ENCODE measurements at places on chromosomes 3 and 15. TPM values are rescaled to one million over a fixed set of nuclear protein-coding genes. Genes with fewer than 3 reads are reported as not detected.

GRCh38 chr3:116192464-116192863, 252.8 kb downstream of the LSAMP start:
- H3K4me3 ChIP-seq = no peak overlapping the region
- H3K36me3 ChIP-seq = peaks cover 4% of the 10 kb centered on the region
- H3K27me3 ChIP-seq = peaks cover 2% of the 10 kb centered on the region
- no peak overlapping the region for H3K27ac ChIP-seq

DNA sequence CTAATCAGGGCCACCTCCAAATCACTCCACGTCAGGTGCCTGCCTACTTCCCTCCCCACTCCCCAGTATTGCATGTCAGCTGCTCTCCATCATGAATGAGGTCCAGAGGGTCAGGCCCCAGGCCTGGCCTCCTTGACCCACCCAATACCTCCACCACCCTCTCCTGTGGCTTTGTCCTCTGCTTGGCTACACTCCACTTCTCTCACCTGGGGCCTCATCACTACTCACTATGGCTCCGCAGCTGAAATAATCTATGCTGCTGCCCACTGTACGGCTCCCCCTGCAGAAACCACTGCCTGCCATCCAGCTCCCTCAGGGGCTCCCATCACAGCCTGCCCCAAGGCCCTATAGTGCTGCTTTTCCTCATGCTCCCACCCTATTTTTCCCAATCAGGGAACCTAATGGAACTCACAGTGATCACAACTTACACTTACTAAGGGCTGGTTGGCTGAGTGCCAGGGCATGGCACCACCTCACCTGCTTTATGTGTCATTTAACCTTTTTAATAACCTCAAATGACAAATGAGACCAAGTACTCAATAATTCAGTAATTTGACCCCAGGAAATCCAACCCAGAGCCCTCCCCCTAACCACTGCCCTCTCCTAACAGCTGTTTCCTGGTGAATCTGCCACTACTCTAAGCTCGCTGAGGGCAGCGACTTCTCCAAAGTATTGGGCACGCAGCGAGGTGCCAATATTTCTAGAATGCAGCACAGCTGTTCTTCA, 2.3 kb downstream of the GORASP1 start:
- peak overlapping the region; percentile 66 for H3K27ac ChIP-seq
- H3K27me3 ChIP-seq = peaks cover 4% of the 10 kb centered on the region
- no peaks in the 10 kb centered on the region for H3K36me3 ChIP-seq
- DNase-seq = no peak

DNA sequence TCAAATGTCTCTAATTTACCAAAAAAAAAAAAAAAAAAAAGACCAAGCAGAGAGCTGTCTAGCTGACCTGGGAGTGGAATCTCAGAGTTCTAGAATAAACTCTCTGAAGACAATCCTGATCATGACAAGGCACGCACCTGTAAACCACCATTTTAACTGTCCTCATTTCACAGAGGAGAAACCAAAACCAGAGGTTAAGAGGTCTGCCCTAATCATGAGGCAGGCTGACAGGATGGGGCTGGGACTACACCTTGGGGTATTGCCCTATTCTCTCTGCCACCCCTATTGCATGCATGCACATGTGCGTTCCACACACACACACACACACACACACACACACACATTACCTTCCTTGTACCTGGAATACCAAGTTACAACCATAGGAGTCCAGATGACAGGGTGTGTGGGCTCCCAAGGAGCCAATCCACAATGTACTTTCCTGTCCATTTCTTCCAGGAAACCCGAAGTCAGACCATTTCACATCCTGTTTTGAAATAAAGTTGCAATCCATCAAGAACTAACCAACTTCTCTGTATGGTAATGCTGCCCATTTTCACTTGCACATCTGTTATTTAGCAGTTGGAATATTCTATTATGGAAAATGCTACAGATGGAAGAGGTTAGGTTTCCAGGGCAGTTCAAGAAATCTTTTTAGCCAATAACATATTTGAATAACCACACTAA, 34.6 kb downstream of the HSPBAP1 start:
- H3K4me1 ChIP-seq = no peaks in the 10 kb centered on the region
- H3K4me3 ChIP-seq = no peak overlapping the region
- no peaks in the 10 kb centered on the region for H3K27me3 ChIP-seq
- no peak for DNase-seq
- peaks cover 4% of the 10 kb centered on the region for H3K36me3 ChIP-seq
- no peak overlapping the region for H3K27ac ChIP-seq

DNA sequence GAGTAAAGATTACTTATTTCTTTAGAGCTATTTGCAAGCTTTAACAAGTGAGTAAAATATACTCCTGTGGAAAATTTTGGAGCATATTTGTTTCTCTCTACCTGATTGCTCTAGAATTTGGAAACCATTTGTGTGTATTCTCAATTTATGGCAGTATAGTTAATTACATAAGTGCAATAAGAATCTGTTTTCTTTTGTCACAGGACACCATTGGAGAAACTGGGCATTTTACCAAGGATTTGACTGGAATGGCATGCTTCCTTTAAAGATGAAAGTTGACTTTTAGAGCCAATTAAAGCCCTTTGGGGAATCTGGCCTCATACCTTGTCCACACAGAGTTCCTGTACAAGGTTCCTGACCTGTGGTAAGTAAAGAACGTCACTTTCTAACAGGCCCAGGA, 38.4 kb downstream of the PAQR5 start:
- no peak overlapping the region for H3K27ac ChIP-seq
- no peaks in the 10 kb centered on the region for H3K36me3 ChIP-seq
- DNase-seq = no peak
- no peaks in the 10 kb centered on the region for H3K4me1 ChIP-seq
- H3K4me3 ChIP-seq = no peak overlapping the region
- H3K27me3 ChIP-seq = no peaks in the 10 kb centered on the region

GRCh38 chr3:38154625-38155255, 10.6 kb upstream of the OXSR1 start:
- H3K4me3 ChIP-seq = no peak overlapping the region
- H3K4me1 ChIP-seq = no peaks in the 10 kb centered on the region
- peaks cover 4% of the 10 kb centered on the region for H3K27me3 ChIP-seq
- no peaks in the 10 kb centered on the region for H3K36me3 ChIP-seq
- no peak for DNase-seq

DNA sequence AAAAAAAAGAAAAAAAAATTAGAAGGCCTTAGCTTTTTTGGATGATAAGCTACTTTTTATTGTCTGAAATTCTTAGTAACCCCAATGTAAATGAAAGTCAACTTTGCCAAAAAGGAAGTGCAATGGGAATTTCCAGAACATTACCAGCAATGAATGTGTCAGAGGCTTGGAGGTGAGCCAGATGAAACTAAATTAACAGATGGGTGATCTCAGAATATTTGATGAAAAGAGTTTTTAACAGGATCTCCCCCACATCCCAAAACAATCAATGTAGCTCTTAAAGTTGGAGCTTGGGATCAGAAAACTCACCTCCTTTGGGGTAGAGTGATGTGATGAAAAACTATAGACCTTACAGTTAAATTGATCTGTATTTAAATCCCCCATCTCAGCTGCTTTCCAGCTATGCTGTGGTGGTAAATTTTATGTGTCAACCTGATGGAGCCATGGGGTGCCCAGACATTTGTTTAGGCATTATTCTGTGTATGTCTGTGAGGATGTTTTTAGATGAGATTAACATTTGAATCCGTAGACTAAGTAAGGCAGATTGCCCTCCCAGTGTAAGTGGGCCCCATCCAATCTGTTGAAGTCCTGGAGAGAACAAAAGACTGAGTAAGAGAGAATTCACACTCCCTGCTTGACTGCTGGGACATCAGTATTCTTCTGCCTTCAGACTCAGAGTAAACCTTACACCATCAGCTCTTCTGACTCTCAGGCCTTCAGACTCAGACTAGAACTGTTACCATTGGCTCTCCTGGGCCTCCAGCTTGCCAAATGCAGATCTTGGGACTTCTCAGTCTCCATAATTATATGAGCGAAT, 84.3 kb upstream of the TNFSF10 start:
- DNase-seq = no peak
- peaks cover 4% of the 10 kb centered on the region for H3K36me3 ChIP-seq
- peaks cover 6% of the 10 kb centered on the region for H3K4me1 ChIP-seq
- H3K4me3 ChIP-seq = no peak overlapping the region
- no peak overlapping the region for H3K27ac ChIP-seq

DNA sequence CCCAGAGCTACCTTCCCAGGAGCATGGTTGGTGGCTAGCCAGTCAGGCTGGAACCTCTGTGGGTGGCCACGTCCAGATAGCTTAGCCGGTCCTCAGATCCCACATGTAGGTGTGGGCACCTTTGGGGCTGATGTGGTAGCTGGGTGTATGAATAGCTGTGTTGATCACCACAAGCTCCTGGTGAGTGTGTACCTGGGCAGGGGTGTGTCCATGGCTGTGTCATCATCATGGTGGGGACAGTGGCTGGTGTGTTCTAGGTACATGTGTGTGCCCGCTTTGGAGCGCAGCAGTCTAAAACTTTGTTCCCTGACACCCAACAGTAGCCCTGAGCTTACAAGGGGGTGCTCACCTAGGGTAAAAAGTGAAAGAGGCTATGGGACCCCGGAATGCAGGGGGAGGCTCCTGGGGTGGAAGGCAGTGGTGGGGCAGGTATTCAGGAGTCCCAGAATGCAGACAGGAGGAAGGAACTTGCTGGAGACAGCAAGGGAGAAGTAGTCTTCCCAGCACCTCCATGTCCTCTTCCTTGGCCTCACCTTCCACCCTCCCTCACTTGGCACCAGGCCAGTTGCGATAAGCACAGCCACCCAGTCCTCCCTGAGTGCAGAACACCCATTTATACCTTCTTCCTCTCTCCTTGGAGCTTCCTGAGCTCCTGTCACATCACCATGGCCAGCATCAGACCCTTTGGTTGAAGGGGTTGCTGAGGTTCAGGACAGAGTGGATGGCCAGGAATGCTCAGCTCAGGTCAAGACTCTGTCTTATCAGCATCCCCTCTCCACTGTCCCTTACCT, 1.2 kb downstream of the CISH start:
- H3K36me3 ChIP-seq = no peaks in the 10 kb centered on the region
- H3K4me3 ChIP-seq = peak overlapping the region; percentile 82
- no peak overlapping the region for H3K27ac ChIP-seq
- H3K4me1 ChIP-seq = peaks cover 12% of the 10 kb centered on the region

DNA sequence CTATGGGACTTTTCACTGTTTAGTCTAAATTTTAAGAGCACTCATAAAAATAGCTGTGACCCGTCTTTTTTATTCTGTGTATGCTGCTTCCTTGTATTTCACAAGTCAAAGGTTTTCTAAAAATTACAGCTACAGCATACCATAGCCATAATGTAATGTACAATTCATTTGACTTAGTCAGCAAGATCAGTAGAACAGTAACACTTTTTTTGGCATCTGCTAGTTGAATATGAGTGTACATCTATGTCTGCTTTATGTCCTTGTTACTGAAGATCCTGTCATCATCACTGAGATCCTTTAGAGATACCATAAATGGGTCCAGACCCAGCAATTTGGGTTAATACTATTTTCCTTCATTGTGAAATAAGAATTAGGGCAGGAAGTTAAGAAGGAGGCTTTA, 42.2 kb downstream of the CMSS1 start:
- H3K4me3 ChIP-seq = no peak overlapping the region
- H3K27me3 ChIP-seq = no peaks in the 10 kb centered on the region
- H3K27ac ChIP-seq = no peak overlapping the region
- DNase-seq = no peak
- no peaks in the 10 kb centered on the region for H3K4me1 ChIP-seq

VWA5B2 gene
- 56.5 TPM for total RNA-seq

Measured in glutamatergic neuron (in vitro differentiated cells).